ENCODE measurements at places on chromosomes 1 and 21.

DNA sequence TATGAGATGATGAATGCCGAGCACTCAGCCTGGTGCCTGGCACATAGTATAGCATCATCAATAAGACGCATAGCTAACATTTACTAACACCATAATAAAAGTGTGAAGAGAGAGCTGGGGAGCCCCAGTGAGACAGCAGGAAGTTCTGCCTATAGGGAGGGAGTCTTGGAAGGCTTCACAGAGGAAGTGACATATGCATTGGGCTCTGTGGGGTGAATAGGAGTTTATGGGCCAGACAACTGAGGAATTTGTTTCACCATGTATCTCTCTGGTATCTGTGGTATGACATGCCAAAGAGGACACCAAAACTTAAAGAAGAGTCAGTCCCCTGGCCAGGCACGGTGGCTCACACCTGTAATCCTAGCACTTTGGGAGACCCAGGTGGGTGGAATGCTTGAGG is 118.3 kb upstream of the TMEM51 start:
- no peak for DNase-seq

DNA sequence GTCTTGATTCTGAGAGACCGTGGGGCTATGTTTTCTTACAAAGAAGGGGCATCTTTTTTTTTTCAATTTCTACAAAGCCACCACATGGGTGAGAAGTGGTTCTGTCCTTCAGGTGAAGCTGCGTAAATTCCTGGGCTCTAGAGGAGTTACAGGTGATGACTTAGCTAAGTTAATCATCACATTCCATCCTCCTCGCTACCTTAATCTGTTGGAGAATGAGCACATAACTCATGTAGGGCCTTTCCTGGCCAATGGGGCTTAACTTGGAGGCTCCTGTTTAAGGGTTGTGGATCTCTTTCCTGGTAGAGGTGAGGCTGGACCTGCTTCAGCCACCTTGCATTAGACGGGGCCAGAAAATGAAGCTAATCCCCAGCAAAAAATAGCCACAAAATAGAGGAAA is 19.9 kb downstream of the REG4 start:
- no peak for DNase-seq

DNA sequence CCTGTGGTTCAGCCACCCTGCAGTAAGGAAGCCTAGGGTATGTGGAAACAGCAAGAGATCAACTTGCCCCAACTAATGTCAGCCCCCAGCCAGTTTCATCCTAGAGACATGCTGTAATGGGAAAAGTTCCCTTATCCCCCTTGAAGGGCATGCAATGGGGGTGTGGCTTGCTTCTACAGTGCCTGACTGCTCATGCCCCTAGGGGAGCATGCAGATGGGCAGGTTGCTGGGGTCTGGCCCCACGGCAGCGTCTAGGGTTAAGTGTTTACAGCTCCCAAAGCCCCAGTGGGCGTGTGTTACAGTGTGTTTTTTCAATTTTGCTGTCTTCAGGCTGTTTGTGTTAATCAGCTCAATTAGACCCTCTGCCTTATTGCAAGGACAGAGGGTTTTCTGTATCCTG is 1105.9 kb downstream of the AMY1C start:
- no peak for DNase-seq

GRCh38 chr1:46394872-46395465 is 852 bp downstream of the FAAH start:
- DNase-seq: no peak

GRCh38 chr1:25123551-25123950 is 108.8 kb downstream of the SYF2 start:
- DNase-seq: no peak

- DNase-seq: no peak
Observed at GRCh38 chr1:32286763-32287162, 5.1 kb upstream of the HDAC1 start.

GRCh38 chr1:146035048-146035423 is 13.5 kb upstream of the HJV start:
- DNase-seq: no peak

Measured in renal cortex interstitium (tissue), 15 donors.